ENCODE measurements at places on chromosomes 3 and 15. TPM values are rescaled to one million over a fixed set of nuclear protein-coding genes. Genes with fewer than 3 reads are reported as not detected.

- DNase-seq: peak; percentile 44
These were observed 236.4 kb downstream of the LPP start for GRCh38 chr3:188390343-188390718.

DNA sequence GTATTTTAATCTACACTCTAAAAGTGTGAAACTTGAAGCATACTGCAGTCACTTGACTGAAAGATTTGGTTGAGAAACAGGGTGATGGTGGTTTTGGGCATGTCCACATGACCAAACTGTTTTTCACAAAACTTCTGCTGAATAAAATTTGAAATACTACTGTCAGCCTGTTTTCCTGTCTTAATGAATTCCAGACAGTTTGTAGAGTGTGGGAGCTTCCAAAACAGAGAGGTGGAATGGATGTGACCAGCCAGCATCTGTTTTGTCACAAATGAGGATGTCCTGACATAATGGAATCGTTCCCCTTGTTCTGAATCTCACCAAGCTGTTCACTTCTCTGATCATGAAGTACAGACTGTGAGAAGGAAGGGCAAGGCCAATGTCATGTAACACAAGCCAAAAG, 11.8 kb downstream of the MITF start:
- no peak for DNase-seq

Gene KLHDC8B
- 95.1 TPM for total RNA-seq

DNA sequence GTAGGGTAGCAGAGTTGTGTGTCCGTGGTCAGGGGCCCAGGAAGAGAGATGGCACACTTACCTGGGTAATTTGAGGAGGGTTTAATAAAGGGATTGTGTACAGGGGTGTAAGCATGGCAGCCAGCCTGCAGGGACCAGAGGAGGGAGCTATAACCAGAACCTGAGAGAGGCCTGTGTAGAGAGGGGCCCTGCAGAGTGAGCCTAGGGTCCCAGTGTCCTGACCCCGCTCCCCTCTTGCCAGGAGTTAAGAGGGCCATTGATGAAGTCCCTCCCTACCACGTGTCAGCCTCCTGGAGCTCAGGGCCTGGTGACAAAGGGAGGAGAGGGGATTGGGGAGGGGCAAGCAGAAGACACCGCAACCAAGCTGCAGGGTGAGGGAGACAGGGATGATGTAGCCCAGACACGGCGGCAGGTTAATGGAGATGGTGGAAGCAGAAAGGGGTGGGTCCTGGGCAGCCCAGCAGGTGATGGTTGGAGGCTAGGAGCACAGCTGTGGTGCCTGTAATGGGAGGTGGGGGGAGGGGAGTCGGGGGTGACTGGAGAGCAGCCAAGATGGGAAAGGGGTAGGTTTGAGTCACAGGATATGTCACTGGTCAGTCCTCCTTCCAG, 165.4 kb upstream of the TOPAZ1 start:
- no peak for DNase-seq

- peak; percentile 46 for DNase-seq
These were observed 141.4 kb upstream of the MRPS22 start for GRCh38 chr3:139202226-139202958.

Gene HIGD2B
- not detected for total RNA-seq

Gene UBR1
- total RNA-seq: 21.3 TPM

GRCh38 chr15:52085299-52085698, 27.3 kb downstream of the BCL2L10 start:
- no peak for DNase-seq

DNA sequence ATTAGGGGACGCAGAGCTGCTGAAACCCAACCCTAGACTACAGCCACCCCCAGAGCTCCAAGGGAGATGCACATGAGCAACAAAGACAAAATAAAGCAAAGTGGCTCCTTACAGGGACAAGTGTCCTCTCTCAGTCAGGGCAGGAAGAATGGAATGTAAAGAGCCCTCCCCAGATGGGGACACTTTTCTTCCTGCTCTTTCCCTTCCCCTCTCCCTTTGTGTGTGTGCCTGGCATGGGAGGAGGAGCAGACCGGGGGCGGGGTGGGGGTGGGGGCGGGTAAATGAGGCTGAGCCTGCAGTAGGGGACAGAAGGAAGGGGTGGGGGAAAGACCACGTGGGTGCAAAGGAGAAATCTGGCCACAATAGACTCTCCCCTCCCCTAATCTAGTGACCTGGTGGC, 37.4 kb downstream of the ACAA1 start:
- no peak for DNase-seq

DNA sequence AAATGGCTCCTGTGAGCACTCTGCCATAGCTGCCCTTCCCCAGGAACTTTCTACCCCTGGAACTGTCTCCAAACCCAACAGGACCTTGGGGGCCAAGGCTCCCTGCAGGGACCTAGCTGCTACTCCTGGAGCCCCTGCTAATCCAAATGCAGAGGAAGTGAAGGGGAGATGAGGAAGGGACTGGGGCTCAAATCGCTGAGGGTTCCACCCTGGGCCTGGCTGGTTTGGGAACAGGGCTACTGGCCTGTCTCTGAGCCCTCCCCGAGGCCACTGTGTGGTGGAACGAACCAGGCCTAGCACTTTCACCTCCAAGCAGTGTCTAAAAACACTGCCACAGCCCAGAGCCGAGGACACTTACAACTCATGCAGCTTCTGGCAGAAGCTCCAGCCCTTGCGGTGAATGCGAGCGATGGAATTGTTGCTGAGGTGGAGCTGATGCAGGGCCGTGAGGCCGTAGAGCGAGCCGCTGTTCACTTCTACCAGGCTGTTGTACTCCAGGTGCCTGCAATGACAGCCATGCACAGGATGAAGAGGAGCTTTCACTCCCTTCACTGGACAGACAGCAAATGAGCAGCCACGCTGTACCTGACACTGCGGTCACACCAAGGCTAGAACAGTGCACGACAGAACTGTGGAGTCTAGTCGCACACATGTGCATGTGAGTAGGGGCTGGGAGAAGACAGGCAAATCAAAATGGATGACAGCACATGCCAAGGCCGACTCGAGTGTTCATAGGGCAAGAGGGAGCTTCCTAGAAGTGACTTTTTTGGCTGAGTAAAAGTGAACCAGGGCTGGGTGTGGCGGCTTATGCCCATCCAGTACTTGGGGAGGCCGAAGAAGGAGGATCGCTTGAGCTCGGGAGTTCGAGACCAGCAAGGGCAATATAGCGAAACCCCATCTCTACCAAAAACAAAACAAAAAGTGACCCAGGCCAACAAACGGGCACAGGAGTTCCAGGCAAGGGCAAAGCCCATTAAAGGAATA, 90.8 kb downstream of the LRIG1 start:
- no peak for DNase-seq

DNA sequence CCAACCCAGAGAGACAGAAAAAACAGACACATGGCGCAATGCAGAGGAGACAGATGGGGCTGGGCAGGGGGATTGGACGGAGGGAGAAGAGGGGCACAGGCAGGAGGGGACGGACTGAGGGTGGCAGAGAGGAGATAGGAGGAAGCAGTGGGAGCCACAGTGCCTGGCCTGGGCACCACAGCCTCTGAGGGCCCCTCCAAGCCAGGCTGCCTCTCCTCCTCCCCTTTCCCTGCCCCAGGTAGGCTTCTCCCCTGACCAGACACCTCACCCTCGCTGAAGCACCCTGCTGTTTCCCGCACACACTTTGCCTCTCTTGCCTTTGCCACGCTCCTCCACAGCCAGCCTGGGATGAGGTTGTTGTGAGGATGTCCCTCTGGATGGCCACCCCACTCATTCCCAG, 84.0 kb upstream of the PRR20G start:
- no peak for DNase-seq

- DNase-seq: no peak
These were observed 6.9 kb upstream of the SKIC8 start for GRCh38 chr15:78306176-78306774.

Gene SLC22A14
- total RNA-seq: not detected

DNA sequence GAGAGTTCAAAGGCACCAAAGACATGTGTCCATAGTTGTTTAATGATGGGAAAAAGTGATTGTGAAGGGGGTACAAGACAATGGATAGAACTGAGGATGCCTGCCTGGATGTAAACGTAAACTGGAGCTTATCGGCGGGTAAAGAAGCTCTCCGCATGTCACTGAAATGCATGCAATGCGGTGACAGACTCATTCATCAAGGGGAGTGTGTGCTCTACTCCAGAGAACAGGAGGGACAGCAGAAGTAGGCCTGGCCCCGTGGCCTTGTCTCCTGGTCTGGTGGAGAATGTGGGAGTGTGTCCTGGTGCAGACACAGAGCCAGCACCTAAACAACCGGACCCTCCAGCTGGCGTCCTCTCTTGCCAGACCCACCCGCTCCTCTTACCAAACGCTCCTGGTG, 50.6 kb downstream of the TRPM1 start:
- DNase-seq: no peak

DNA sequence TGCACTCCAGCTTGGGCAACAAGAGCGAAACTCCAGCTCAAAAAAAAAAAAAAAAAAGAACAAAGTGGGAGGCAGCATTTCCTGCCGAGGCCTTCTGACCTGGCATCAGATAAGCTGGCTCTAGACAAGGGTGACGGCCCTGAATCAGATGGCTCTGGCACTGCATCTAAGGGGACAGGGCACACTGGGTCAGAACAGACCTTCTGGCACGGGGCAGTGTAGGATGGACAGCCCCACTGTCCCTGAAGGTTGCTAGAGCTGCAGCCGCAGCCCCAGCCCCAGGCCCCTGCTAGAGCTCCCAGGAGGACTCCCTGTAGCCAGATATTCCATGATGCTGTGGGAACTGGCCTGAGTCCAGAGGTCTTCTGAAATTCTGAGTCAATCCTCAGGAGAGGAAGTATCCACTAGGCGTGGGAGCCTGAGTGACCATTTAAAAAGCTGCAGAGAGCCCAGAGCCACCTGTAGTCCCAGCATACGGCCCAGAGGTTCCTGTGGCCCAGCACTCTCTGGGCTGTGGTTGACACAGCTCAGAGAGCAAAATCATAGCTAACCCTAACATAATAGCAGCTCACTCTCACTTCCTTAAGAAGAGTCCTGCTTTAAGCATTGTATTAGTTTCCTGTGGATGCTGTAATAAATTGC, 69.2 kb upstream of the MFGE8 start:
- peak; percentile 70 for DNase-seq

Gene IQCB1
- total RNA-seq: 6.3 TPM

DNA sequence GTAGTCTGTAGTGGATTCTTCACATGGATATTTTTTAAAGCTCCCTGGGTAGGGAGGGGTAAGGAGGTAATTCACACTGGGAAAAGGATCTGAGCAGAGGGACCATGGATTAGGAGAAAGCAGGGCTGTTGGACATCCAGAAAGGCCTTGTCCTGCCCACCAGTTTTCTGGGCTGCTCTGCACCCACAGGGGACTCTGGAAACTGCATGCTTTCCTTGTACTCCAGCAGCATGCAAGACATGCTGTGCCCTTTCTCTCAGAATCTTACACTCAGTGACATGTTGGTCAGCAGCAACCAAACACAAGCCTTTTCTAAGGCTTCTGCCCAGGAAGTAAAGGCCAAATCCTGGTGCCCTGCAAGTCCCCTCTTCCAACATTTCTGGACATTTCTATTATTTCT, 2.5 kb upstream of the FBN1 start:
- DNase-seq: no peak

- DNase-seq: no peak
These were observed 61.5 kb downstream of the P3H2 start for GRCh38 chr3:190059242-190059590.

GRCh38 chr3:32456429-32457130, 46.1 kb downstream of the CMTM6 start:
- DNase-seq: no peak

- DNase-seq: no peak
These were observed 184.5 kb downstream of the USP13 start for GRCh38 chr3:179837374-179837773.

Gene MASP1
- total RNA-seq: 51.9 TPM

Gene PLSCR5
- not detected for total RNA-seq

All from left ventricle myocardium superior (tissue), 1 donor.